Gastroesophageal sphincter (tissue), 4 donors: ENCODE measurements at places on chromosomes 13 and 19.

- ATAC-seq, result peak; percentile 67
Measured at GRCh38 chr19:55486971-55487923, 989 bp upstream of the SSC5D start.

DNA sequence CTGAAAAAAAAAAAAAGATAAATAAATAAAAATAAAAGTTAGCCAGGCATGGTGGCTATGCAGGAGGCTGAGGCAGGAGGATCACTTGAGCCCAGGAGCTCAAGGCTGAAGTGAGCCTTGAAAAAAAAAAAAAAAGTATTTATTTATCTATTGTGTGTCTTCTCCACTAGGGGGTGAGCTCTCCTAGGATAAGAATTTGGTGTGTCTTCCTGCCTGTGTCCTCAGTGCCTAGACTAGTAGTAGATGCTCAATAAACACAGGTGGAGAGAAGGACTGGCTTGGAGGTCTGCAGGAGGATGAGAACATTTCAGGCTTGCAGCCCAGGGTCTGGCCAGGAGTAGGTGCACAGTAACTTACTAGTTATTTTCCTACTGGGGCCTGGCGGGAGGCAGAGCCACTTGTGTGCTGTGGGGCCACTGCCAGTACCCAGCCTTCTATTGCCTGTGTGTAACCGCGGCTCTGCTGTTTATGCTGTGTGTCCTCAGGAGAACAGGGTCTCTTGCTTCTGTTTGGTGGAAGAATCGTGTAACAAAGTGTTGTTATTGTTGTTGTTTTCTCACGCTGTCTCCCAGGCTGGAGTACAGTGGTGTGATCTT, 5.4 kb downstream of the LMTK3 start:
- no peak for ATAC-seq

DNA sequence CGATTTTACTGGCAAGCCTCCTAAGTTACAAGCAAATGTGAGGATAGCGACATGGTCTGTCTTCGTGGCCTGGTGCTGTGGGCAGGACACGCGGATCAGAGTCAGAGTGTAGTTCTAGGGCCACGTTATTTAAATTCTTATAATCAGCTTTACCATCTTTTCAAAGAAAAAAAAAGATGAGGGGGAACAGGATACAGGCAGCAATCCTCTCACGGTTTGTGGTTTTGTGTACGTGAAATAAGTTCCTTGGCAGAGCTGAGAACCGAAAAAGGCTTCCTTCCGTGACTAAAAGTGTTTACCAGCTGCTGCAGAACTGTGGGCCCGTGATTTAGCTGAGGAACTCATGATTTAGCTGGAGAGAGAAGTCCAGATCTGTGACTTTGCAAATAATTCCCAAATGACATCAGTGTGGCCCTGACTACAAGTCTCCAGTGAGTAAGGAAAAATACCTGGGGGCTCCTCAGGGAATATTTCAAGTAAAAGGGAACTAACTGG, 27.2 kb downstream of the RCBTB2 start:
- peak; percentile 56 for ATAC-seq

DNA sequence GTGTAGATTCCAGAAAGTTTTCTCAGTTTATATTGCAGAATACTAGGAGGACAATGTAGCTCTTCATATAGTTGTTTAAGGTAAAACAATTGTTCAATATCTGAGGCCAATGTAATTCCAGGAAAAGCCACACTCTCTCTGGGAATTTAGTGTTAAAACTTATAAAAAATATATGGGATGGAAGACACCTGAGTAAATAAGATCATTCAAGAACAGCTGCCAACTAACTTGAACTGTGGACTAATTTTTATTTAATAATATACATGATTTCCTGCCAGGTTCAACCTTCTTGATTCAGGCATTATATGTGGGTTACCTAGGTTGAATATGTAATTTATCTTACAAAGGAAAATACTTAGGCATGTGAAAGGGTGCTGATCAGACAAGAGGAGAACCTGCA, 841.1 kb upstream of the PRR20A start:
- ATAC-seq, result no peak

DNA sequence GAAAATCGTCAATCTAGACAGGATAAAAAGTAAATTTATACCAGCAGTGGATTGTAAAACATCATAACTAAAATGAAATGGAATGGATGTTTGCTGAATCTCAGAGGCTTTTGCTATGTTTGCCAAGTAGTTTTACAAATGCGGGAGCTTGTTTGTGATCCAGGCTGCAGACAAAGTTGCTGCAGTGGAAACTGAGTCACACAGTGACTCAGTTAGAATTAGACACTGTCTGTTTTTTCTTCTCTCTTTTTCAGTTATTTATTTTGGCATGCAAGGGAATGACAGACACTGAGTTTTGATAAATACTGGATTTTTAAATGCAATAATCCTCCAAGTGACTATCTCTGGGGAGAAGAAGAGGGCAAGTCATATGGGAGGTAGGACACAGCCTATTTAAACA, 4.6 kb upstream of the PNMA8A start:
- ATAC-seq, result no peak

GRCh38 chr19:6378486-6378885, 2.8 kb upstream of the PSPN start:
- ATAC-seq, result no peak

- ATAC-seq, result no peak
Measured at GRCh38 chr13:86856991-86857390, 814.2 kb upstream of the SLITRK5 start.

- no peak for ATAC-seq
Measured at GRCh38 chr19:17420475-17420924, 653 bp downstream of the MVB12A start.
